Left cardiac atrium (tissue), 4 donors: ENCODE measurements at places on chromosomes 2 and 18.

DNA sequence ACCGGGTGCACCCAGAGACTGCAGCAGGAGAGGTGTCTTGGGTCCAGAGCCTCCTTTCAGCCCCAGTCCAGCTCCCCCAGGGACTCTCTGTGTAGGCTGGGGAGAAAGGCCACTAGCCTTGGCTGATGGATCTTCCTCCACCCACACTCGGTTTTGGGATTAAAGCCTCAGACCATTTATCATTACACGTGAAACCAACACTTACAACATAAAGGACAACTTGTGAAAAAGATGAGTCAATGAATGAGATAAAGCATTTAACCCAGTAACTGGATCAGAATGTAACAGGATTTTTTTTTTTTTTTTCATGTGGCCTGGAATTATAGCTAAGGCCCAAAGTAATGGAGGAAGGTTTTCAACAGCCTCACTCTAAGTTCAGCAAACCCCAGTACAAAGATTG lies 32.1 kb downstream of the NAT8 start:
- DNase-seq = no peak

DNA sequence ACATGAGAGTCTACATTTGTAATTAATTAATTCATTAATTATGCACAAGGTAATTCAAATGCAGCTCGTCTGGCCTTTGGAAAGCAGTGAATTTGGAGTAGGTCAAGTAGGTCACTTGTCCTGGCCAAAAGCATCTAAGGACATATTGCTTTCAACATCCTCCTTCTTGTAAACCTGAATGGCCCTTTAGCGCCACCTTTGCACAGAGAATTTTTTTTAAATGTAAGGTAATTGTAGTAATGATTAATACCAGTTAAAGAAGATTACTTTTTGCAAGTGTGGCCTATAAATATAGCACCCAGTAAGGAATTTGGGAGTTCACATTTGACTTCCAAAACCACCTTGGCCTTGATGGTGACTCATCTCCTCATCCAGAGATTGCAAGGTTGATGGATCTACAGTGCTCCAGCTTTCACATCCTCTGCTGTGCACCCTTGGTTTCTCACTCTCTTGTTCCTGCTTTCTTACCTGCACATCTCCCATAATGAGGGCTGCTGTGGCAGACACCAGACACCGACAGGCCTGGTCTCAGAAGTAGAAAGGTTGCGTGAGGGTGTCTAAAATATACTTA lies 481.7 kb downstream of the TGIF1 start:
- no peak for DNase-seq

GRCh38 chr2:194867328-194867727 lies 789.7 kb upstream of the SLC39A10 start:
- DNase-seq = no peak

DNA sequence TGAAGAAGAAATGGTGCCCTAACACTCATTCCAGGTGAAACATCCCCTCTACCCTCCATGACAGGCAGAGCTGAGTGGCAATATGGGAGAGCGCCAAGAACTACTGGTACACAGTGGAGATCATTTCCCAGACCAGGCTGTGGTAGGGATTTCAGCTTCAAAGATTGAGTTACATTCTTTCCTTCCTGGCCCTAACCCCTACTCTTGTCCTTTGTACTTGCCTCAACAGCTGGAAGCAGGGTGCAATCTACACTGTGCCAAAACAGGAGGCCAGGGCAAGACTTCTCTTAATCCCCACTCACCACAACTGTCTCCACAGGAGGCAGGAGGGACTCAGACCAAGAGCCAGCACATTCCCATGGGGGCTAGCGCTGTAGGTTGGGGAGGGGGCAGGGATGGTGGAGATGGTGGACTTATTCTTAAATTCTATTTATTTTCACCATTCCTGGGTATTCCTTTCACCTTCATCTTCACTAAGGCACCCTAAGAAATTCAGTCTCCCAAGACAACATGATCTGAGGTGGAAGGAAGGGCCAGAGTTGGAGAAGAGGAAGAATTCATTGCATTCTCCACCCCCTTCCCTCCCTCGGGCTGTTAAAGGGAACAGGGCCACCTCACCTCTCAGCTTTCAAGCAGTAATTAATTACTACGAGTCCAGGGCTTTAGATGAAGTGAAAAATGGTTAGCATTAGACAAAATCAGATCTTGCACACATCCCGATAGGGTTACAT lies 65.9 kb downstream of the AAK1 start:
- DNase-seq = no peak

DNA sequence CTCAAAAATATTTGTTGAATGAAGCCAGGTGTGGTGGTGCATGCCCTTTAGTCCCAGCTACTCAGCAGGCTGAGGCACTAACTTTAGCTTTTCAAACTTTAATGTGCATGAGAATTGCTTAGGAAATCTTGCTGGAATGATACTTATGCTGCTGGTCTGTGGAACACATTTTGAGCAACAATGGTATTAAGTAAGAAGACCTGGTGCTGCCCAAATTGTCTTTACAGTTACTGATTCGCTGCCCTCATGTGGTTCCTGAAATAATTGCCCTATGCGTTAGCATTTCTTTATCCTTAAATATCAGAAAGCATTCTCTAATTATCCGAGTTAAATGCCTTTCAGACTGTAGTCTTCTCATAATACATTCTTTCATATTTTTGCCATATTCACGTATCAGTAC lies 76.0 kb upstream of the SESTD1 start:
- no peak for DNase-seq

GRCh38 chr2:41618754-41619153 lies 429.1 kb upstream of the PKDCC start:
- no peak for DNase-seq

DNA sequence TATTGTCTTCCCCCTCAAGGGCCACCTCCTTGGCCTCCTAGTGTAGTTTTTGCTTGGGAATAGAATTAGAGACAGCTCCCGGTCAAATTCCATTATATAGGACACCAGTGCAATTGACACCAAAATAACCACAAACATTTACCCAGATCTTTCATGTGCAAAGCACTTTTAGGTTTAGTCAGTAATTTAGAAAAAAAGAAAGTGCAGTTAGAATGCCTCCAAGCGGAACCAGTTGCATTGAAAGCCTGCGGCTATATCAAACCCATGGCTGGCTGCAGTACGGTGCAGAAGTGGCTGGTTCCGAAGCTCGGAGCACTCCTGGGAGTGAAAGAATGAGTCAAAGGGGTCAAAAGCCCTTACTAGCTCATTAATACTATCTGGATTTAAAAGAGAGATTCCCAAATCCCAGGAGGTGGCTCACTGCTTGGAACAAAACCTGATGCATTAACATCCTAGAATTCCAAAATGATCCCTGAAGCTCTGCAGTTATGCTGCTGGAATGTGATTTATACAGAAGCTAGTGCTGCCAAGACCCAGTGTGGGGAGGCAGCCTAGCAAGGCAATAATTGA lies 432.2 kb upstream of the KLHL29 start:
- no peak for DNase-seq

DNA sequence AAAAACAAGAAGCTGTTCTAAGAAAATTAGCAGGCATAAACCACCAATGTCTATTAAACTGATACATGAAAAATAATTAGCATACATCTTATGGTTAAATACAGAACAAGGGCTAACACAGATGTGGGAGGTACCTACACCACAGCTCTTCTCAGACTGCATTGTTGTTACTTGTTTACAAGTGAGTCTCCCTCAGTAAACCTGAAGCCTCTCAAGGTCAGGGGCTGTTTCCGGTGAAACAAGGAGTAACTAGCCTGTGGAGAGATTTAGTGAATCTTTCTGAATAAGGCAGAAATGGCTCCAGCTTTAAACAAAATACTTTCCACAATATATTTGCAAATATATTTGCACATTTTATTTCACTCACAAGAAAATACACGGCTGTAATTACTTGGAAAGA lies 244.0 kb downstream of the FIGN start:
- DNase-seq = no peak

DNA sequence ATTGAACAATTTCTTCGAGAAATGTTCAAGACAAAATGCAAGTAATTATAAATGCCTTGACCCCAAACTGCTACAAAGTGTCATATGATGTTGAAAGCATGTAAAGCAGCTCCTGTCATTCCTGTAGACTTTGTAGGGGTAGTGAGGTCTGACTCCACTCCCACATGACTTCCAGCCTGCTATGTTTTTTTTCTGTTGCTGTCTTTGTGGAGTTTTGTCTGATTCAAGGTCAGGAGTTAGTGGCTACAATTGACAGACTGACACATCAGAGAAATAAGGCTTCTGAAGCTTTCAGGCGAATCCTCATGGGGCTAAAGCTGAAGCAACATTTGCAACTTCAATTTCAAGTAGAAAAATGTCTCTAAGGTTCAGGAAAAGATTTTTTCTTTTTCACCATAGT lies 63.9 kb upstream of the CCDC195 start:
- no peak for DNase-seq

DNA sequence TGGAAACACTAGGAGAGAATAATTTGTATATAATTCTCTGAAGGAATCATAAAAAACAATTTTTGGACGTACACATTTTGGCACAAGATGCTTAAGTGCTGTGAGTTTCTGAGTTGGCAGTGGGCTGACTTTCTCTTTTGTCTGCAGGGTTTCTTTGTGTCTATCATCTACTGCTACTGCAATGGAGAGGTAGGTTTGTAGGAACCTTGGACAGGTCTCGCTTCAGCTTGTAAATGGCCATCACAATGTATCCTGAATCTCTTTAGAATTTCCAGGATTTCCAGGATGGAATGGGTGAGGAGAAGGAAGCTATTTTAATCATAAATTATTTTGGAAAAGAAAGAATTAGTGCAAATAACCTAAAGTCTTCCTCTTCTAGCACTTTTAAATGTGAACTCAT lies 83.9 kb downstream of the PTH2R start:
- DNase-seq = no peak

DNA sequence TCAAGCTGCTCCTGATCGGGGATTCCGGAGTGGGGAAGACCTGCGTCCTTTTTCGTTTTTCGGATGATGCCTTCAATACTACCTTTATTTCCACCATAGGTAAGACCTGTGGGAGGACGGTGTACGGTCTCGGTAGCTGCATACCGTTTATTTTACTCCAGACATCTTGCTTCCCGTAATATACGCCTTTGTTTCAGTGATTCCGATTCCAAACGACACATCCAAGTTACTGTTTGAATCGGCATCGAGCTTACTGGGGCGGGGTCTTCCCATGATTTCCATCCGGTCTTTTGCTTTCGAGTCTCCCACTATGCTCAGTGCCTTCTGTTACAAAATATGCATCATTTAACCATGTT lies 731 bp downstream of the RAB10 start:
- no peak for DNase-seq
